ENCODE measurements at places on chromosomes 13 and 19. TPM values are rescaled to one million over a fixed set of nuclear protein-coding genes. Genes with fewer than 3 reads are reported as not detected.

The LRP3 gene
- 0.24 TPM for total RNA-seq

The ZNF266 gene
- total RNA-seq = 34.7 TPM

The GSX1 gene
- total RNA-seq = not detected

DNA sequence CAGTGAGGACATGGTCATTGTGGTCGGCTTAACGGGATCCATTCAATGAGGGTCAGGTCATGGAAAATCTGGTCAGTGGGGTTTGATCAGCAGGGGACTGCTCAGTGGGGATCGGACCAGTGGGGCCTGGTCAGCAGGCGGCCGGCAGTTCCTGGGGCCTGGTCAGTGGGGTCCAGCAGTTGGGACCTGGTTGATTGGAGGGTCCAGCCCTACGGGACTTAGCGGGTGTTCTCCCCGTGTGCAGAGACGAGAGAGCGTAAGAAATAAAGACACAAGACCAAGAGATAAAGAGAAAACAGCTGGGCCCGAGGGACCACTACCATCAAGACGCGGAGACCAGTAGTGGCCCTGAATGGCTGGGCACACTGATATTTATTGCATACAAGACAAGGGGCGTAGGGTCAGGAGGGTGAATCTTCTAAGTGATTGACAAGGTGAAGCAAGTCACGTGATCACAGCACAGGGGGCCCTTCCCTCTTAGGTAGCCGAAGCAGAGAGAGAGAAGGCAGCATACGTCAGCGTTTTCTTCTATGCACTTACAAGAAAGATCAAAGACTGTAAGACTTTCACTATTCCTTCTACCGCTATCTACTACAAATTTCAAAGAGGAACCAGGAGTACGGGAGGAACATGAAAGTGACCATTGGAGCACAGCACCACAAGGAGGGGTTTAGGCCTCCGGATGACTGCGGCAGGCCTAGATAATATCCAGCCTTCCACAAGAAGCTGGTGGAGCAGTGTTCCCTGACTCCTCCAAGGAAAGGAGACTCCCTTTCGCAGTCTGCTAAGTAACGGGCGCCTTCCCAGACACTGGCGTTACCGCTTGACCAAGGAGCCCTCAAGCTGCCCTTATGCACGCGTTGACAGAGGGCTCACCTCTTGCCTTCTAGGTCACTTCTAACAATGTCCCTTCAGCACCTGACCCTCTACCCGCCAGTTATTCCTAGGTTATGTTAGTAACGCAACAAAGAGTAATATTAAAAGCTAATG lies 62.1 kb upstream of the TPM4 start:
- DNase-seq = no peak

- DNase-seq = no peak
These were observed 25.0 kb downstream of the LHFPL6 start for GRCh38 chr13:39577838-39578491.

GRCh38 chr19:8028951-8029491 lies 23.5 kb upstream of the CCL25 start:
- DNase-seq = no peak

- DNase-seq = no peak
These were observed 59.0 kb downstream of the SMARCA4 start for GRCh38 chr19:11019824-11020223.

DNA sequence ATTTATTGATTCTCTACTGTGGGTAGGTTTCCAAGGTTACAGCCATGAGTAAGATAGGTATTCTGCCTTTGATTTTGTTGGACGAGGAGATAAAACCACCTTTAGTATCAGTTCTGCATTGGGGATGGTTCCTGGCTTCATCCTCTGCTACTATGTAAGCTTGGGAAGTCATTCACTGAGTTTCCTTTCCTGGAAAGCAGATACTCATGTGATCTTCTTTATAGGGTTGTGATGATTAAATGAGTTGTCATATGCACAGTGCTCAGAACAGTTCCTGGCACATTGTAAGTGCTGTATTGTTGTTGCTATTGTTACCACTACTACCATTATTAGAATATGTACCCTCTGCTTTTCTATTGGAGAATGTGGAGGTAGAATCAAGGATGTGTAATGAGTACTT lies 13.1 kb upstream of the WTIP start:
- no peak for DNase-seq

All from CD8-positive, alpha-beta memory T cell (primary cell).